GM13976 (cell line): ENCODE measurements at places on chromosomes 13 and 19.

GRCh38 chr13:80716610-80717081, 375.7 kb upstream of the SPRY2 start:
- no peak for DNase-seq

DNA sequence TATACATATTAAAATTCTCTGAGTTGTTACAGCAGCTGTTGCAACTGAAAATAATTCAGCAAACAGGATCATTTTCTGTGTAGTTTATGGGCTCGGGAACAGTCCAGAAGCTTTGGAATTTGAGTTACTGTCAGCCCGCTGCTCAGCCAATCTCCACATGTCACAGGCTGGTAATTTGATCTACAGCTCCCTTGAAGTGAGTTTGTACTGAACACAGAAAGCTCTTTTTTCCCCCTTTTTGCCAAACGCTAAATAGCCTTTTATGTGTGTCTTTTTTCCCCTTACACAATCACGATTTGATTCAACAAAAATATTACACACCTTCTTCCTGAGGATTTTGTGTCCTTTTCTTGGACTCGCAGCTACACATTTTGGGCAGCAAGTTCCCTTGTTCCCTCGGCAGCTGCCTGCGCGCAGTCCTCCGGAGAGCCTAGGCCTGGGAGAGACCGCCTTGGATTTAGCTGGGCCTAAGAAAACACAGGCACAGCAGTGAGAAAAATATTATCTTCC, 371.4 kb downstream of the KCNRG start:
- no peak for DNase-seq

DNA sequence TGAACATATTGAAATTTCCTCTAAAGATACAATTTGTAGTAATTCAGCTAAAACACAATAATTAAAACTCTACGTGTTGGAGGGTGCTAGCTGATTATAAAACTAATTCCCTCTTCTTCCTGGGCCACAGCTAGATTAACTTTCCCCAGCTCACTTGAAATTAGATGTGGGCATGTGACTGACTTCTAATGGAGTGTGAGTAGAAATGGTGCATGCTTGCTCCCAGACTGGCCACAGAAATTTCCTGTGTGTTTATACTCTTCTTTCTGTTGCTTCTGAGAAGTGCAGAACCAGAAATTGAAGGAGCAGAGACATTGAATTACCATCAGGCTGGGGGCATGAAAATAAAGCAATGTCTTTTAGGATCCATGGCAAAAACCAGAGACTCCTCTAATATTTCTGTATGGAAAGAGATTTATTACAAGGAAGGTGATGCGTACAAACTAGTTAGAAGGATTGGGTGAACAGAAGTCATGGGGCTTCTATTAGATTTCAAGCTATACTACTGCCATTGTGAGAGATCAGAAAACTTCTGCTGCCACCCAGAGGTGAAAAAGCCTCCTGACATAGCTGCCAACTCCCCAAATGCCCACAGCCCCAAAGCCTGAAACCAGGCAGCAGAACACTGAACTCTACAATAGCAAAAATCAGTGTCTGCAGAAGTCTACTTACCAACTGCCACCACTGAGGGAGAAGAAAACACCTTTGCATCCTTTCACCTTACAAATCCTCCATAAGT, 379.2 kb upstream of the MIR17HG start:
- no peak for DNase-seq

GRCh38 chr13:85148009-85148408, 651.2 kb downstream of the SLITRK6 start:
- no peak for DNase-seq

GRCh38 chr13:51549593-51549992, 34.7 kb upstream of the WDFY2 start:
- DNase-seq: no peak

GRCh38 chr13:77563111-77563510, 27.6 kb downstream of the SCEL start:
- no peak for DNase-seq

DNA sequence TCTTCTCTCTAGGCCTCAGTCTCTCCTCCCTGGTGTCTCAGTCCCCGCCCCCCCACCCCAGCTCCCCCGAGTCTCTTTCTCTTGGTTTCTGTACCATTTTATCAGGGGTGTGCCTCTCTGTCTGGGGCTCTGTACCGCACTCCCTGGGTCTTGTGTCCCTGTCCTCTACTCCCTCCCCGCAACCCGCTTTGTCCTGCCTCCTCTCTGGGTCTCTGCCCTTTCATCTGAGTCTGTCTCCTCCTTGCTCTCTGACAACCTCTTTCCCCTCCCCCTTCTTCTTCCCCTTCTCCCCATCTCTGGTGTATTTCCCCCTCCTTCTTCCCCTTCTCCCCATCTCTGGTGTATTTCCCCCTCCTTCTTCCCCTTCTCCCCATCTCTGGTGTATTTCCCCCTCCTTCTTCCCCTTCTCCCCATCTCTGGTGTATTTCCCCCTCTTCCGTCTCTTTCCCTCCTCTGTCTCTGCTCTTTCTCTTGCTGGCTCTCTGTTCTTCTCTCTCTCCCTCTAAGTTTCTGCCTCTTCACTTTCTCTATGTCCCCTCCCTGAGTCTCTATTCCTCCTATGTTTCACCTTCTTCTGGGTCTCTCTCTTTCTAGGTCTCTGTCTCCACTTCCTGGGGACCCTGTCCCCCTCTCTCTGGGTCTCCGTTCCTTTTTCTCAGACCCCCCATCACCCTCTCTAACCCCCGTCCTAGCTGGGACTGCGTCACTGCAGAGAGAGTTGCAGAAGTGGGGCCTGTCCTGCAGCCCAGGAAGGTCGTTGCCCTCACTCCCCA, 2.2 kb upstream of the KCNC3 start:
- peak; percentile 44 for DNase-seq

DNA sequence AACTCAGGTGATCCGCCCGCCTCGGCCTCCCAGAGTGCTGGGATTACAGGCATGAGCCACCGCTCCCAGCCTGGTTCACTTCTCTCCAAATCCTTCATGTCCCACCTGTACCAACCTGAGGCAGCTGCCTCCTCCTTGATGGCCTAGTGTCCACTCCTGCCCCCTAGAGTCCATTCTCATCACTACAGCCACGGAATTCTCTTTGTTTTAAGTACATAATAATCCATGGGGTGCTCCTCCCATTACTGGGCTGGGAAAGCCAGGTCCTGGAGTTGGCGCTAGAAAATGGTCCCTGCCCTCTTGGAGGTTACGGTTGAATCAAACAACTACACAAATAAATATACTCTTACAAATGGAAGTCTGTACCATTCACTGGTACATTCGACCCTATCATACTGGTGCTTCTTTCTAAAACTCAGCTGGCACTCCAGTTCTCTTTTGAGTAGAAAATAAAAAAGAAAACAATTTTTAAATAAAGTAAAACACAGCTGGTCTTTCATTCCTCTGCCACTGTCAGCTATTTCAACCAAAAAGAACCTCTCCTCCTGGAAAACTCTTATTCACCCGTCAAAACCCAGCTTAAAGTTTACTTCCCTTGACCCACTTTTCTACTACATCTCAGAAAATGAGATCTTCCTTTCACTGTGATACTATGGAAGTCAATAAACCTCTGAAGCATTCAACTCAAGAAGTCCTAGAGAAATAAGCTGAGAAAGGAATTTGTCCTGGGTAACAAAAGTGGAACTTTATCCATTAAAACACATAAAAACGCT, 22.4 kb upstream of the ARHGEF18 start:
- peak; percentile 42 for DNase-seq

DNA sequence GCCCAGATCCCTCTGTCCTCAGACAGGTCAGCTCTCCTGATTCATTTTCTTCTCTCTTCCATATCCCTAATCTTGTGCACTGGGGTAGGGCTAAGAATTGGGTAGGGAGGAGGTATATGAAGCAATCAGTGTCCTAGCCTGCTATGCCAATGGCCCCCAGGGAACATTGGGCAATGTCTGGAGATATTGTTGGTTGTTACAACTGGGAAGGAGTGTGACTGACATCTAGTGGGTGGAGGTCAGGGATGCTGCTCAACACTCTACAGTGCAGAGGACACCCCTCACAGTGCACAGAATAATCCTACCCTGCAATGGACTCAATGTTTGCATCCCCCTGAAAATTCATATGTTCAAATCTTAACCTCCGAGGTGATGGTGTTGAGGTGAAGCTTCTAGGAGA, 57.5 kb downstream of the CPAMD8 start:
- DNase-seq: no peak

GRCh38 chr19:51903192-51903591, 1.6 kb downstream of the ZNF649 start:
- DNase-seq: no peak

GRCh38 chr19:48418317-48419064, 25.0 kb downstream of the GRIN2D start:
- DNase-seq: no peak

DNA sequence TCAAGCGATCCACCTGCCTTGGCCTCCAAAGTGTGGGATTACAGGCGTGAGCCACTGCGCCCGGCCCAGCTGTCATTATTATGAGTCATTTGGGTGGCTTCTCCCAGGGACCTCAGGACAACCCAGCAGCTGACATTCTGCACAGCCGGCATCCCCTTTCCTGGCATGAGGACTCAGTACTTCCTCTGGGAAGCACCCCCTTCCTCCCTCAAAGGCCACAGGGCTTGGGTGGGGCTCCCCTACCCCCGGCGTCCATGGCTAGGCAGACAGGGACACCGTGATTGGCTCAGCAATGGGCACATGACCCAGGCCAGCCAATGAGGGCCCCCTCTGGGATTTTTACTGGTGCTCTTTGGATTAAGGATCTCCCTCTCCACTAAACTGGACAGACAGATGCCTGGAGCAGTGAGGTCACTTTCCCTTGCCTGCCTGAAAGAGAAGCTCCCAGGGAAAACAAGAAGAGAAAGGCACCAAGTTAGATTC, 6.0 kb downstream of the KANK2 start:
- no peak for DNase-seq

DNA sequence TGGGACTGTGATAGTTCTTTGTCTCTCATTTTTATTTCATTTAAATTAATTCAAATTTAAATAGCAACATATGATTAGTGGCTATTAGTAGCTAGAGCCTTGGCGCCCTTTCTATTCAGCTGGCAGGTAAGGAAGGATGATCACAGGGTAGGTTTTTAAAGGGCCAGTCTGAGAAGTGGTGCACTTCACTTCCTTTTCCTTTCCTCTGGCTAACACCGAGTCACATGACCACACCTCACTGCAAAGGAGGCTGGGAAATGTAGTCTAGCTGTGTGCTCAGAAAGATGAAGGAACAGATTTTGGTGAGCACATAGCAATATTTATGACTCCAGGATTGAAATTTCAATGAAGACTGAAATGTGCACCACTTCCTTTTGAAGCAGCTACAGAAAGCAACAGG, 128.7 kb downstream of the TSHZ3 start:
- DNase-seq: no peak

- no peak for DNase-seq
Observed at GRCh38 chr19:18648973-18649315, 12.1 kb downstream of the KLHL26 start.

GRCh38 chr19:7928741-7929701, 3.1 kb upstream of the CTXN1 start:
- DNase-seq: peak; percentile 83

DNA sequence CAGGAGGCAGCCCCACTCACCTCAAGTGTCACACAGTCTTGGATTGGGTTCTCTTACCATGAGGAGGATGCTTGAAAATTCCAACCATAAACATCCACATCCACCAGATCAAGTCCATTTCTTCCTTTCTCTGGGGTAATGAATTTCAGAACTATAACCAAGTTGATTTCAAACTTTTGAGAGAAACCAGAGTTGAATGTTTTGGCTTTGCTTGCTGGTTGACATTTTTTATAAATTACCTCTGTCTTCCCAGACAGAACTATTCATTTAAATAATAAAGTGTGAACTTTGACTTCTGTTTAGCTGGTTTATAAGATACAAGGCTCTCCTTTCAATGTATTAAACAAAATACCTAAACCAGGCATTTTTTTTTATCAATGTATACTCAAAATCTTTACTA, 550.7 kb downstream of the KCTD12 start:
- DNase-seq: no peak

GRCh38 chr19:27745978-27746542, 1466.9 kb downstream of the UQCRFS1 start:
- no peak for DNase-seq

DNA sequence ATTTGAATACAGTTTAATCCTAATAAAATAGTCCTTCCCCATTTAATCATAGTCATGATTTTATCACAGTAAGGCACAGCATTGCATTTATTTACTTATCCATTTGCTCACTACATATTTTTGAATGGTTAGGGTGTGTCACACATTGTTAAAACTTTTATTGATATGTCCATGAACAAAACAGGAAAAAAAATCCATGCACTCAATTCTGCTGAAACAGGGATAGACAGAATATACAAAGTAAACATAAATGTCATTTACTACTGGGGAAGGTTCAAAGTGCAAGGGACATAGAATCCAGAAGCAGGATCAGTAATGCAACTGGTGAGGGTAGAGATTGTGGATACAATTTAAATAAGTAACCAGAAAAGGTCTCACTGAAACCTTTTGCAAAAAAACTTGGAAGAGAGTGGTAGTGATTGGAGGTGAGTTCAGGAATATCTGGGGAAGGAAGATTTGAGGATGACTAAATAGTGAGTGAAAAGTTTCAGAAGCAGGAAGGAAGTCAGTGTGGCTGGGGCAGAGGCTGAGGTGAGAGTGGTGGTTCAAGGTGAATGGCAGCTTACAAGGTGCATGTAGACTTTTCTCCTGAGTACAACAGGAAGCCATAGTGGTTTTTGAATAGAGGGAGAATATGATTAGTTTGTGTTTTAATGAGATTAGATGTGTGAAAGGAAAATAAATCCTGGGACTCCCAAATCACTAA, 387.2 kb upstream of the ATXN8OS start:
- no peak for DNase-seq

GRCh38 chr13:84126671-84127171, 244.4 kb upstream of the SLITRK1 start:
- no peak for DNase-seq

DNA sequence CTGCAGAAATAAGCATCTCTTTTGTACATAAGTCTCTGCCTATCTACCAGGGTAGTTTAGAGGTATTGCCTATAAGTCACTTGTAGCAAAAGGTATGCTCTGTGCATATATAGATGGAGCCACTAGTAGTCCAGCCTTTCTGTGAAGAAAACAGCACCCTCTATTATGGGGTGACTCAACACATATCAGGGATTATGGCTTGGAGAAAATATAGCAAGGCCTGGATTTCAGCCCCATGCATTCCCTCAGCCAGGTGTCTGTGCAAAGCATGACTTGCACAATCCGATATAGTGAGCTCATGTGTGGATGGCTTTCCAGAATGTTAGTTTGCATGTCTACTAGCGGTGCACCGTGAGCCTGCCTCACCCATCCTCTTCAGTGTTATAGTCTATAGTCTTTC, 13.4 kb upstream of the NALCN start:
- DNase-seq: no peak

- DNase-seq: no peak
Observed at GRCh38 chr13:47454986-47455385, 546.1 kb downstream of the SUCLA2 start.

DNA sequence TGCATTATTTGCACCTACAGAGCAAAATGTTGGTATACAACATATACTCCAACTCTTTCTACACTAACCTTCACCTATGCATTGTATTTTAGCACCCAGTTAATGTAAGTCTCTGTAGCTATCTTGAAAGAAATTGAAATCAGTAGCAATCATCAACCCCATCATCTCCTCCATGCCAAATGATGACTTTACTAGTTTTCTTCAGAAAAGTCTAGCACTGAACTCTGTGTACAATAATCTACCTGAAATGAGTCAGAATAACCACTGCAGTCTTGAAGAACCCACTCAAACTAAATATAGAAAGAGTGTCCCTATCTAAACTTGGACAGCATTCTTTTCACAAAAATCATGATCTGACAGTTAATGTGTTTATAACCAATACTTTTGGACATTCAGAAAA, 9.8 kb downstream of the IRS2 start:
- no peak for DNase-seq

- DNase-seq: peak; percentile 71
Observed at GRCh38 chr19:48424694-48425219, 21.0 kb upstream of the GRWD1 start.
